NCI-H2107 (cell line): ENCODE measurements at places on chromosomes 1 and 21.

DNA sequence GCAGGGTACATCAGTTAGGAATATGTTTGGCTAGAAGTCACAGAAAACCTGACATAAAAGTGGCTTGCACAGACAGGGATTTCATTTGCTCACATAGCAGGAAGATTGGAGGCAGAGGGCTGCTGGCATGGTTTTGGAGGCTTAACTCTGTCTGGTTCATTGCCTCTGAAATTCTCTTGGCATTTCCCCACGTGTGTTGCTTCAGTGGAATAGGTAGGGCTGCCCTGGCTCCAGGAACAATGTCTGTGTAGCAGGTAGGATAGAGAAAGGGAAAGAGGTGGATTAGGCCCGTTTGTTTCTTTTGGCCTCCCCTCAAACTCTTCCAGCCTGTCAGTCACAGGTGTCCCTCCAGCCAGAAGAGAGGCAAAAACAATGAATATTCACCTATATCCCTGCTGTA, 20.5 kb upstream of the SIPA1L2 start:
- no peak for DNase-seq

DNA sequence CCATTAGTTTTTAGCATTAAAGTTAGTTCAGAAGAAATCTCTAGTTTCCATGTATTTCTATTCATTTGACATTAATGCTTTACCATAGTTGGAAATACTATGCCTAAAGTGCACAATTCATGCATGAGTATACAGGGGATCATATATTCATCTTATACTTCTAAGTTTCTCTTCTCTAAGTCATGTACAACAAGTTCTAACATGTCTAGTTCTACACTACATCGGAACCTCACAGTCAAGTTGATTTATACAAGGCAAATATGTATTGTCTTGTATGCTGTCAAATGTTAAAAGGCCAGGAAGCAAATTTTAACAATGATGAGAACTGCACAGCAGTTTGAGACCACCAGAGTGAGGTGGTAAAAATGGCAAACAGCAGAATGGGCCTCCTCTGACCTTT, 22.9 kb upstream of the MOB3C start:
- DNase-seq: no peak

GRCh38 chr1:99969729-99970621, at the start of gene SLC35A3:
Gene SLC35A3, plus strand, starts transcription at chr1:99969996. Its CDS starts 23,559 bp downstream, at chr1:99993555.
- DNase-seq: peak; percentile 92

- no peak for DNase-seq
Observed at GRCh38 chr1:80894921-80895320, 905.8 kb upstream of the ADGRL2 start.

DNA sequence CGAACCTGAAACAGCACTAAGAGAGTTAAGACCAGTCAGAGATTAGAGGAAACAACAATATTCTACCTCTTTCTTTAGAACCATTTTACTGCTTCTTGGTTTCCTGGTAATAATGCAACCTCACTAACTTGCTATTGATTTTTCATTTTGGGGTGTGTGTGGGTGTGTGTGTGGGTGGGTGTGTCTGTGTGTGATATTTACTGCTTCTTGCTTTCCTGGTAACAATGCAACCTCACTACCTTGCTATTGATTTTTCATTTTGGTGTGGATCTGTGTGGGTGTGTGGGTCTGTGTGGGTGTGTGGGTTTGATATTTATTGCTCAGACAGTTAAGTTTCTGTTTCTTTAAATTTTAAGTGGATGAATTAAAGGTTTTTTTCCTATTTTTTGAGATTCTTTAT, 208.8 kb downstream of the LRRC7 start:
- no peak for DNase-seq

GRCh38 chr1:160376525-160377131, 9.8 kb downstream of the NHLH1 start:
- peak; percentile 60 for DNase-seq

- no peak for DNase-seq
Observed at GRCh38 chr1:4830707-4831106, 176.3 kb downstream of the AJAP1 start.

- no peak for DNase-seq
Observed at GRCh38 chr1:86084998-86085397, 71.6 kb downstream of the COL24A1 start.

- no peak for DNase-seq
Observed at GRCh38 chr1:229035054-229035747, 235.7 kb upstream of the RAB4A start.

GRCh38 chr21:24160528-24160927, 1446.8 kb downstream of the MRPL39 start:
- no peak for DNase-seq

DNA sequence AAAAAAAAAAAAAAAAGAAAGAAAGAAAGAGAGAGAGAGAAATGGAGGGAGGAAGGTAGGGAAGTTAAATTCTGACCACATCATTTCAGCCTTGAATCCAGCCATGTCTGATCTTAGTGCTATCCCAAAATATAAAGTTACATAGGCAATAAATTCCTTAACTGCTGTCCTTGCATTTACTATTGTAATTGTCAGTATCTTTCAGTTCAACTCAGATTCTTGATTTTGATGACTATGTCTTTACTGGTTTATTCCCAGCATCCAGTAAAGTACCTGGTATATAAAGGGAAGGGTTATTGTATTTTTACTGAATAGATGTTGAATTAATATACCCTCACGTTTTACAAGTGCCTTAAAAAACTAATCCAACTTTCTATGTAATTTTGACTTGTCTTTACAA, 8.9 kb upstream of the COP1 start:
- no peak for DNase-seq
